DMS153 (cell line): ENCODE measurements at places on chromosomes 1 and 21.
A peak's percentile ranks its signal among the peaks of the same experiment; 100 is the strongest.

DNA sequence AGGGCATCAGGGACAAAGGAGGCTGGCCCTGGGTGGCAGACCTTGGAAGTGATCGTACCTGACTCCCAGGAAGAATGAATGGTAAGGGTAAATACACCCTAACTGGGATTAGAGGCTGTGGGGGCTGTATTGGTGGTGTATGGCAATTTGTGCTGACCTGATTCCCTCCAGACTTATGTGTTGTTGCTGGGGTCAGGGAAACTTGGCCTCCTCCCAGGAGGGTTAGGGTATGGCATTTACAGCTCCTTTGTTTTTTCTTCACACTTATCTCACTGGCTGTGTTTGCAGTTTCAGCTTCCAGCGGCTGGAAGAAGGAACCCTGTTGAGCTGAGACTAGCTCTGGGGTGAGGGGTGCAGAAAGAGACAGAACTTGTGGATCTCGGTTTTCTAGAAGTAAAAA is 8.2 kb downstream of the VANGL1 start:
- no peak for DNase-seq

- DNase-seq: no peak
Observed at GRCh38 chr1:79460773-79461436, 454.4 kb upstream of the ADGRL4 start.

- no peak for DNase-seq
Observed at GRCh38 chr1:98781906-98782305, 120.4 kb downstream of the SNX7 start.

GRCh38 chr1:224434691-224435317 is at the start of gene WDR26:
Gene WDR26 (minus strand): TSS chr1:224434797.
- peak; percentile 79 for DNase-seq

DNA sequence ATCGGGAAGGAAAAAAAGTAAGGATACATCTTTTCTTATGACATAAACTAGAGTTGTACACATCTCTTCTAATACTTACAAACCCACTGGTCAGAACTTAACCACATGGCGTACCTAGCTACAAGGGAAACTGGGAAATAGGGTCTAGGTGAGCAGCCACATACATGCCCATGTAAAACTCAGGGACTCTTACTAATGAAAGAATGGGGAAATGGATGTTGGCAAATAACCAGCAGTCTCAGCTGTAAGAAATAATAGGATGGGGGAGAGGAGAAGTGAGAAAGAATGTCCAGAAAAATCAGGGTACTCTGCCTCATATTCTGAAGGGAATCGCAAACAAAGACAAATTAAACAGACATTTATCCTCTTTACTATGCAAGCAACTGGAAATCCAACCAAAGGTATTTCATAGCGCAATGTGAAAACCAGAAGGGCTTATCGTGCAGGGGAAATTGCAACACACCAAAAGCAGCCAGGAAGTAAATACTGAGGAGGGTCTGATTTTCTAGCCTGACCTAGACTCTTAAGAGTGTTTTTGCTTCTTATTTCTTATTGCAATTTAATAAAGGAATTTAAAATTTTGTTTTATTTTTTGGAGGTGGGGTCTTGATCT is 17.5 kb downstream of the GTF2B start:
- no peak for DNase-seq
